Stimulated activated CD8-positive, alpha-beta memory T cell treated with anti-CD3 and anti-CD28 coated beads, Interleukin-4, amount 100 ng/mL, for 1 hour (primary cell): ENCODE measurements at places on chromosomes 11 and 22.
A peak's percentile ranks its signal among the peaks of the same experiment; 100 is the strongest.

GRCh38 chr11:110089617-110090282, 3.4 kb upstream of the ZC3H12C start:
- DNase-seq = no peak

DNA sequence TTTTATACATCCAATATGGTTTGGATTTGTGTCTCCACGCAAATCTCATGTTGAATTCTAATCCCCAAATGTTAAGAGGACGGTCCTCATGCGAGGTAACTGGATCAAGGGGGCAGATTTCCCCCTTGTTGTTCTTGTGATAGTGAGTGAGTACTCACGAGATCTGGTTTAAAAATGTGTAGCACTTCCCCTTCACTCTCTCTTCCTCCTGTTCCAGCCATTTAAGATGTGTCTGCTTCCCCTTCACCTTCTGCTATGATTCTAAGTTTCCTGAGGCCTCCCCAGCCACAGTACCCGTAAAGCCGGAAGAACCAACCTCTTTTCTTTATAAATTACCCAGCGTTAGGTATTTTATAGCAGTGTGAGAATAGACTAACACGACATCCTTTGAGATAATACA, 98.6 kb downstream of the TTC28 start:
- no peak for DNase-seq

- no peak for DNase-seq
Observed at GRCh38 chr11:128389461-128389976, 197.8 kb downstream of the ETS1 start.

GRCh38 chr11:127925475-127925874, 661.9 kb downstream of the ETS1 start:
- no peak for DNase-seq

DNA sequence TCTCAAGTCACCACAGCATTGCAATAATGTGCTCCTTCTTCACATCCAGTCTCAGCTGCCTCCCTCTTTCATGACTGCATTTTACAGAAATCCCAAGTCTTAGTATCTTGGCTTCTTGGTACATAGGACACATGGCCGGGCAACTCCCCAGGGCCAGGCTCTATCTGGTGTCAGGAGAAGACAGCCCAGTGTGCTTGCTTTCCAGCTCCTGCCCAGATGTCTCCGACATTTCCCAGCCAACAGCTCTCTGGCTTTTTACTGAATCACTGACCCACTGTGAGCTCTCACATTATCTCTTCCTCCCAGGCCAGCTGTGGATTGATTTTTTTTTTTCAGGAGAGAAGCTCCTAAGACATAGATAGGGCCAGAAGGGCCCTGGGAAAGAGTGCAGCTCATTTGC, 346.0 kb upstream of the C11orf87 start:
- no peak for DNase-seq

- DNase-seq = no peak
Observed at GRCh38 chr11:109864834-109865547, 228.2 kb upstream of the ZC3H12C start.

DNA sequence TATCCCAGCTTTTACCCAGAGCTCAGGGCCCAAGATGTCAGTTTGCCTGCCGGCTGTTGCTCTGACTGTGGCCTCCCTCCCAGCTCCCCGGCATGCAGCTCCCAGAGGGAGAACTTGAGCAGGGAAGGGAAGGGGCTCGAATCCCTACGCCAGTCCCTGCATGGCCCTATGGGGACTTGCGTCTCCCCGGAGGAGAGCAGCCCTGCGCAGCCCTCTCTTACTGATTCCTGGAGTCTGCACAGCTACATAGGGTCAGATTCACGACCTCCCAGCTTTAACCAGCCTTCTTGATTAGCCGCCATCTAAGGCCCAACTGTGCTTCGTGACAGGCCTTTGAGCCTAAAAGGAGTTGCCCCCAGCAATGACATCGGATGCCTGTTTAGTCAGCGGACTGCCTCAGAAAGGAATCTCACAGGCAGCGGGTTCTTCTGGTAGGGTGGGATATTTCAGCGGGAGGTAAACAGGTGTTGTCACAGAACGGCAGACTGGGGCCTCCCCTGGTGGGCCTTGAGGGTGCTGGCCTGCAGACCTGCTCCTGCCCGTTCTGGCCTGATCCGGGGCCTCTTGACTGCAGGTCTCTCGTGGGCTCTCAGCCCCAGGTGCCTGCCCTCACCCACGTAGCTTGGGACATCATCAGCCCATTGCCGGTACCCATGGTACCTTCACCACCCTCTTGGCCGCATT, 43.8 kb upstream of the KCNQ1OT1 start:
- no peak for DNase-seq

- DNase-seq = no peak
Observed at GRCh38 chr11:69541501-69542313, 60.2 kb downstream of the LINC01488 start.

DNA sequence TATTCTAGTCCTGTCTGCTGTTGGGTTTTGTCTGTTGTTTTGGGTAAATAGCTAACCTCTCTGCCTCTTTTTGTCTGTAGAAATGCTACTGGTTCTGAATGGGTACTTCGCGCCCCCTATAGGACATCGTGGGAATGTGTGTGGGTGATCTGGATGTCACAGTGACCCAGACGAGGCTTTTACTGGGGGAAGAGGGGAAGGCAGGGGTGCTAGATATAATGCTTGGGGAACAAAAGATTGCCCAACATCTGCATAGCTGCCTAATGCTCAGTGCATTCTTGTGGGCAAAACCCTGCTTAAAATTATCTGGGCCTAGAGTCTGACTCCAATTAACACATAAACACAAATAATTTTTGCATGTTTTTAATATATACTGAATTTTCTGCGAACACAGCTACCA, 57.7 kb downstream of the BMAL1 start:
- peak; percentile 46 for DNase-seq

GRCh38 chr11:250740-251299, 14.0 kb downstream of the PSMD13 start:
- DNase-seq = peak; percentile 68
